Fibroblast of upper back skin (primary cell): ENCODE measurements at places on chromosomes 12 and 14.

DNA sequence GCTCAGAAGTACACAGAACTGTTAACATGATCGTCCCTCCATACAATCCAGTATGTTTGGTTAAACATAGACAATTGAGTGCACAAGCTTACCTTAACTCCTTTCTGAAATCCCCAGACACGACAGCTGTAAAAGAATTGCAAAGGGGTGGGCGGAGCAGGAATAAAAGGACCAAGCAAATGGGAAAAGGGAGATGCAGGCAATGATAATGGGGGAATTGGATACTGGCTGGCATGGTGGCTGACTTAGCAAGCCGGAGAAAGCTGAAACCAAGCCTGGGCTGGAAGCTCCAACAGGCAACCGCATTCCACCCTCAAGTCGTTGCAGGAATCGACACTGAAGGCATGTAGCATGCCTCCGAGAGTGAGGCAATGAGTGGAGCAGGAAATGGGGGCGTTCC lies 96.8 kb upstream of the TMEM132C start:
- no peak for DNase-seq

DNA sequence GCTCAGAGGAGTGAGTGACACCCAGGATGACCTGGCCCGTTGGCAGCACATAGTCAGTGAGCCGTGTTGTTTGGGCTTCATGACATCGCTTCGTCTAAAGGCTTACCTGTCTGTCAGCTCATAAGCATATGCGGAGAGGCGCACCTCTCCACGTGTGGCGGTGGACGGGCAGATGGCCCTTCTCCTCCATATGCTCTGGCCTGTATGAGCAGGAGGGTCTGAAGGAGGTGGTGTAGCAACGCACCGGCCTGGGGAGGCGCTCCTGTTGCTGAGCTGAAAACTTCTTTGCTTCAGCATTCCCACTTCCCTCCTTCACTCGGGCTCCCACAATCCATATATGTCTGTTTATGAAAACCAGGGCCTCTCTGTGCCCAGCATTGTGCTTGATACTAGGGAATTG lies 186.1 kb downstream of the TSPAN9 start:
- DNase-seq = no peak

- DNase-seq = no peak
These were observed 7.7 kb upstream of the RACGAP1 start for GRCh38 chr12:50032854-50033581.

DNA sequence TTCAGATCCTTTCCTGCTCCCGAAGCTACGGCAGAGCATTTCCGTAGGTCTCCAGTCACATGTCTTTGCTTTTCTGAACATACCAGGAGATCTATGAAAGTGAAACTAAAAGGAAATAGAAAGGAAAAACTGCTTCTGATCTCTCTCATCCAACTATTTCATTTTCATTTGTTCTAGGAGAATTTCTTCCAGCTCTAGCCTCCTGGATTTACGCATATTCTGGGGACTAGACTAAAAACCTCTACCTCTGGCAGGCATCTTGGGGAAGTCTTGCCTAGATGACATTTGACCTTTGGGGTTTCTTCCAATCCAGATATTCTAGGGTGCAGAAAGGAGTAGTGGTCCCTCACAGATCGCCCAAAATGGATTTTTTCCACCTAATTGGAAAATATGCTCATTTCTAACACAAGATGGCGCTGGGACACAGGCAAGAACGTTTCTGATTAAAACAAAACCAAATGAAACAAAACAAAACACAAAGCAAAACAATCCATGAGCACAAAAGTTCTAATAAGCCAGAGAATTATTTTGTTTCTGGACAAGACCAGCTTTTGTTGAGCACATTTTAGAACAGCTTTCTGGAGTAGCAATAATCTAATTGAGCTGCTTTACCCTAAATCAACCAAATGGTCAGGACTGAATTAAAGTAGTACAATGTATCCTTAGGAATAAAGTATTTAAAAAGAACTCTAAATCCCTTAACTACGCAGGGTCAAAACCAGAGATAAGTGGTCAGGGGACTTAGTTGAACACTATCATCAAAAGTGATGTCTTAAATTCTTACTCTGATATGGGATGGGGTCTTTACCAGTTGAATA lies 12.3 kb upstream of the PARP11 start:
- DNase-seq = peak; percentile 49

GRCh38 chr12:82696543-82696942 lies 9.8 kb downstream of the TMTC2 start:
- DNase-seq = no peak
